ENCODE measurements at places on chromosomes 7 and 10. TPM values are rescaled to one million over a fixed set of nuclear protein-coding genes. Genes with fewer than 3 reads are reported as not detected.
A peak's percentile ranks its signal among the peaks of the same experiment; 100 is the strongest.

DNA sequence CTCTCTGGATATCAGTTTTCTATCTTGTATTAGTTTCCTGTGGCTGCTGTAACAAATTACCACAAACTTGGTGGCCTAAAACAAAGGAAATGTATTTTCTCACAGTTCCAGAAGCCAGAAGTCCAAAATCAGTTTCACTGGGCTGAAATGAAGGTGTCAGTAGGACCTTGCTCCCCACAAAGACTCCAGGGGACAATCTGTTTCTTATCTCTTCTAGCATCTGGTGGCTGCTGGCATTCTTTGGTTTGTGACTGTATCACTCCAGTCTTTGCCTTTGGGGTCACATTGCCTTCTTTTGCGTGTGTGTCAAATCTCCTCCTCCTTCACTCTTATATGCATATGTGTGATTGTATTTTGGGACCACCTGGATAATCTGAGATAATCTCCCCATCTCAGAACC lies 153.0 kb upstream of the PRPS1L1 start:
- H3K27me3 ChIP-seq: no peaks in the 10 kb centered on the region
- no peaks in the 10 kb centered on the region for H3K4me1 ChIP-seq

GRCh38 chr10:128723631-128724205 lies 597.5 kb upstream of the MKI67 start:
- DNase-seq: no peak
- no peaks in the 10 kb centered on the region for H3K27me3 ChIP-seq
- no peak overlapping the region for H3K4me3 ChIP-seq
- H3K36me3 ChIP-seq: no peaks in the 10 kb centered on the region

The HTR7 gene
- 2.5 TPM for polyA plus RNA-seq

The BLNK gene
- 0.72 TPM for polyA plus RNA-seq

DNA sequence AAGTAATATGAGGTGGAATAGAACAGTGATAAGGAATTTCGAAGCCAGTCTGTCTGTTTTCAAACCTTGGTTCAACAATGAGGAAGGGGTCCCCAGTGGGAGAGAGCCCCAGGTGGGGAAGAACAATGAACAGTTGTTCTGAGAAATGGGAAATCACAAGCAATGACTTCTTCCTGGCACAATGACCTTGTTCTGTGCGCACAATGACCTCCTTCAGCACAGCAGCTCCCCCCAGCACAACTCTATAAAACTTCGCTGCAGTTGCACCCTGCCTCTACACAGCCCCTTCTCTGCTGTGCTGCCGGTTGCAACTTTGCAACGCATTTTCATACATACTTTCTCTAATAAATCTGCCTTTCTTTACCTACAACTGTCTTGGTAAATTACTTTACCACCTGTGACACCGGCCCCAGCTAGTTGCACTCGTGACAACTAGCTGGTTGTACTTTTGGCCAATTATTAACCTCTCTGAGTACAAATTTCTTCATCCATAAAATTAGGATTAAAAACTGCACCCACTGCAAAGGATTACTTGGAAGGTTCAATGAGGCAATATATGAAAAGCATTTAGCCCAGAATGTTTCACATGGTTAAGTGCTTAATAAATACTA lies 40.5 kb downstream of the ASB4 start:
- H3K4me1 ChIP-seq: no peaks in the 10 kb centered on the region
- H3K27ac ChIP-seq: no peak overlapping the region
- DNase-seq: no peak
- H3K4me3 ChIP-seq: no peak overlapping the region
- H3K27me3 ChIP-seq: no peaks in the 10 kb centered on the region

The AOAH gene
- polyA plus RNA-seq: 13.5 TPM

DNA sequence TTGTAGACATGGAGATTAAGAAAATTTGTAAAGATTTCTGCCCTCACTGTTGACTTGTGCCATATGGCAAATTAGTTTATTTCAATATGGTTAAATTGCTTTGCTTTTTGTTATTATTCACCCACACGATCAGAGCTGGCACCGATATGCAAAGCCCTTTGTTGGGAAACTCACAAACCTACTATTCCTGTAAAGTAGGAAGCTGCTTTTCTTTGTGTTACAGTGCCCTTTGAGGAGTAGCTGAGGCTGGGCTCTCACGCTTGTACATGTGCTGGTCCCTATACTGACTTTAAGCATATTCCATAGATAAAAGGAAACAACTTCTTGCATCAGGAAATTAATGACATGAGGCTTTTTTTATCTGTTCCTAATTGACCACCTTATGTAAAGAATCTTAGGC lies 17.6 kb upstream of the AOAH start:
- H3K4me3 ChIP-seq: no peak overlapping the region
- DNase-seq: no peak
- H3K36me3 ChIP-seq: no peaks in the 10 kb centered on the region
- H3K27me3 ChIP-seq: no peaks in the 10 kb centered on the region

The CPA2 gene
- polyA plus RNA-seq: 0.38 TPM

The SPRN gene
- polyA plus RNA-seq: 0.28 TPM

GRCh38 chr7:138903186-138903820 lies 77.9 kb downstream of the KIAA1549 start:
- DNase-seq: no peak
- H3K27me3 ChIP-seq: no peaks in the 10 kb centered on the region
- H3K27ac ChIP-seq: no peak overlapping the region
- H3K4me3 ChIP-seq: no peak overlapping the region
- no peaks in the 10 kb centered on the region for H3K36me3 ChIP-seq
- H3K4me1 ChIP-seq: no peaks in the 10 kb centered on the region

DNA sequence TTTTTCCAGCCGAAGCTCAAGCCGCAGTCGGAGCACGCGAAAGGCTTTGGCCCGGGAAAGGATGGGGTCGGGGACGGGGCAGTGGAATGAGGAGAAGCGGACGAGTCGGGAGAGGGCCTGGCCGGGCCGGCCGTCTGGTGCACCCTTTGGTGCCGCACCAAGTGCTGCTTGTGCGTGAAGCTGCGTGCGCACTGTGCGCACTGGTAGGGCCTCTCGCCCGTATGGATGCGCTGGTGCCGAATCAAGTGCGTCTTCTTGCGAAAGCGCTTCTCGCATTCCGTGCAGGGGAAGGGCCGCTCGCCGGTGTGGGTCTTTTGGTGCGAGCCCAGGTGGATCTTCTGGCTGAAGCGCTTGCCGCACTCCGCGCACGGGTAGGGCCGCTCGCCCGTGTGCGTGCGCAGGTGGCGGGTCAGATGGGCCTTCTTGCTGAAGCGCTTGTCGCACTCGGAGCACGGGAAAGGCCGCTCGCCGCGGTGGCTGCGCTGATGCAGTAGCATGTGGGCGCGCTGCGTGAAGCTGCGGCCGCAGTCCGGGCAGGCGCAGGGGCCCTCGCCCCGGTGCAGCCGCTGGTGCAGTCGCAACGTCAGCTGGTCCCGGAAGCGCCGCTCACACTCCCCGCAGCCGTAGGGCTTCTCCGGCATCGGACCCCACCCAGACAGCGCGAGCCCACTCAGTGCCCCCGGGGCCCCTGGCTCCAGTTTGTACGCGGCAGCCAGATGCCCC lies 7.8 kb downstream of the ZNF467 start:
- no peaks in the 10 kb centered on the region for H3K27me3 ChIP-seq
- no peaks in the 10 kb centered on the region for H3K4me1 ChIP-seq
- H3K27ac ChIP-seq: no peak overlapping the region
- H3K4me3 ChIP-seq: no peak overlapping the region

DNA sequence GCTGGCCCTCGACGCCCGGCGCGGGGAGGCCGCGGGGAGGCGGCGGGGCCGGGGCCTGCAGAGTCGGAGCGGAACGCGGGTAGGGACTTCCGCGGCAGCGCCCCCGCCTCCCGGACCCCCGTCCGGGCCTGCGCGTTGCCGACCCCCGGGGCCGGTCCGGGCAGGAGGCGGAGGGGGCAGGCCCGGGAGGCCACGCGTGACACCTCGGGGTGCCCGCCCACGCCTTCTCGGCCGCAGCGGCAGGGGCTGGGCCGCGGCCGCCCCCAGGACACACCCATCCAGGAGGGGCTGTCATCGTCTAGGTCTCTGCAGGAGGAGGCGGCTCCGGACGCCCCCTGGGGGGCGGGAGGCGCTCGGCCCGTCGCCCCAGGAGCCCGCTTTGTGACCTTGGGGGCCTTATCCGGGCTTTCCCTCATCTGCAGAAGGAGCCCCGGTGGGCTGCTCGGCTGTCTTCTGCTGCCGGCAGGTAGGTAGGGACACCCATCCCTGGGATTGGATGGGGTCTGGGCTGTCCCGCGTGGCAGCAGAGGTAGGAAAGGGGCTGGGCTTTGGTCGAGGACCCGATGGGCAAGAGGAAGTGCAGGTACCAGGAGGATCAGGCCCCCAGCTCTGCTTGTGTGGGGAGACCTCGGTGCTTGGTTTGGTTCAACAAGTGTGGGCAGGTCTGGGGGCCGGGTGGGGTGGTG lies 569 bp downstream of the ZNF316 start:
- H3K36me3 ChIP-seq: no peaks in the 10 kb centered on the region
- H3K27me3 ChIP-seq: no peaks in the 10 kb centered on the region
- peak overlapping the region; percentile 81 for H3K4me3 ChIP-seq
- DNase-seq: no peak
- no peak overlapping the region for H3K27ac ChIP-seq

- no peak overlapping the region for H3K27ac ChIP-seq
- H3K4me3 ChIP-seq: no peak overlapping the region
- H3K4me1 ChIP-seq: no peaks in the 10 kb centered on the region
- H3K27me3 ChIP-seq: no peaks in the 10 kb centered on the region
These were observed 74.9 kb downstream of the MINPP1 start for GRCh38 chr10:87579563-87579962.

- H3K27me3 ChIP-seq: no peaks in the 10 kb centered on the region
- no peak overlapping the region for H3K27ac ChIP-seq
- H3K4me3 ChIP-seq: no peak overlapping the region
- no peak for DNase-seq
- H3K4me1 ChIP-seq: no peaks in the 10 kb centered on the region
- no peaks in the 10 kb centered on the region for H3K36me3 ChIP-seq
These were observed 25.1 kb downstream of the SBDS start for GRCh38 chr7:66970310-66970709.

The PANK1 gene
- polyA plus RNA-seq: 4.5 TPM
